ENCODE measurements at places on chromosomes 2 and 18.

DNA sequence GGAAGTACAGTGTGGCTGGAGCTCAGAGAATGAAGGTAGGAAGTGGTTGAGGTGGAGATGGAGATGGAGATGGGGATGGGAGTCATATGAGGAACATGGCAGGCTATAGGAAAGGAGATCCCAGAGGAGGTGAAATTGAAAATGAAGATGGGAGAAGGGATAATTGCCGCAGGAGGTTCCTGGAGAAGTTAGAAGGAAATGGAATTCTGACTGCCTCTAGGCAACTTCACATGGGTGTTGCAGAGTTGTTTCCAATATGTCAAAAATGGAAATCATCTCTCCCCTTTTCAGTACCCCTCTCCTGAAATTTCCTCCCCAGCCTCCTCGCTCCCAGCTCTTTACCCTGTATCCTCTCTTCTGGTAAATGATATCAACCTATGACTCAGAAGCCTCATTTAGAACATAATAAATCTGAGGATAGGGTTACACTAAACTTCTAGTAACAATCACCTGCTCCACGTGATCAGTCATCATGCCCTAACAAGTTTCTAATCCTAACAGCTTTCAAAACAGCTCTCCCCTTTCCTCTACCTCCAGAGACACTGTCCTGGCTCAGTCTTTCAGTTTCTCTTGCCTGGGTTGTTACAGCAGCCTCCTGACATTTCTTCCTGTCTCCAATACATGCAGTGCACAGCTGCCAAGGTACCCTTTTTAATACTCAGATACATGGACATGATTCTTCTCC lies 201.9 kb upstream of the RBMS1 start:
- DNase-seq = no peak

GRCh38 chr2:170930131-170930990 lies 1.3 kb downstream of the GORASP2 start:
- DNase-seq = peak; percentile 30

GRCh38 chr2:96767135-96767871 lies 6.6 kb downstream of the CNNM4 start:
- DNase-seq = no peak

DNA sequence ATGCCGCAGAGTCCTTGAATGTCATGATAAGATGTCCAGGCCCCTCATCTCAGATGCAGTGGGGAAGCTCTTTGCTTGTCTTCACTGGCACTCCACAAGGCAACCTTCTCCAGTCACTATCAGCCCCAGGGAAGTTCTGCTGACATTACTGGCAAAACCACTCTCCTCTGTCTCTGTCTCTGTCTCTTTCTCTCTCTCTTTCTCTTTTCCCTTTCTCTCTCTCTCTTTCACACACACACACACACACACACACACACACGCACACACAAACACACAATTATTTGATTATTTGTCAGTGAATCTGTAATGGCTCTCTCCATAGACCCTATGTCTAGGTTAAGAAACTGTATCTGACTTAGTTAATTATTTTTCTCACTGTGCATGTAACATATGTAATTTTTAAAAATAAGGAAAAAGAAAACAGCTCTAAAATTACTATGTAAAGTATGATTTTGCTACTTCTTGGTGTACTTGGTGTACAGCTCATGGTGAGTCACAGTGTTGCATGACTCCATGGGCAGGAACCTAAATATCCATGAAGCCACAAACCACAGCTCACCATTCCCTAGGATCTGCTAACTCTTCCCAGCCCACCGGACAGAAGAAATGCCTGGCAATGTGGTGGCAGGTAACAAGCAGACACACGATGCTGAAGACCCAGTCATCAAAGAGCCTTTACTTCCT lies 594.9 kb upstream of the ID2 start:
- DNase-seq = no peak

DNA sequence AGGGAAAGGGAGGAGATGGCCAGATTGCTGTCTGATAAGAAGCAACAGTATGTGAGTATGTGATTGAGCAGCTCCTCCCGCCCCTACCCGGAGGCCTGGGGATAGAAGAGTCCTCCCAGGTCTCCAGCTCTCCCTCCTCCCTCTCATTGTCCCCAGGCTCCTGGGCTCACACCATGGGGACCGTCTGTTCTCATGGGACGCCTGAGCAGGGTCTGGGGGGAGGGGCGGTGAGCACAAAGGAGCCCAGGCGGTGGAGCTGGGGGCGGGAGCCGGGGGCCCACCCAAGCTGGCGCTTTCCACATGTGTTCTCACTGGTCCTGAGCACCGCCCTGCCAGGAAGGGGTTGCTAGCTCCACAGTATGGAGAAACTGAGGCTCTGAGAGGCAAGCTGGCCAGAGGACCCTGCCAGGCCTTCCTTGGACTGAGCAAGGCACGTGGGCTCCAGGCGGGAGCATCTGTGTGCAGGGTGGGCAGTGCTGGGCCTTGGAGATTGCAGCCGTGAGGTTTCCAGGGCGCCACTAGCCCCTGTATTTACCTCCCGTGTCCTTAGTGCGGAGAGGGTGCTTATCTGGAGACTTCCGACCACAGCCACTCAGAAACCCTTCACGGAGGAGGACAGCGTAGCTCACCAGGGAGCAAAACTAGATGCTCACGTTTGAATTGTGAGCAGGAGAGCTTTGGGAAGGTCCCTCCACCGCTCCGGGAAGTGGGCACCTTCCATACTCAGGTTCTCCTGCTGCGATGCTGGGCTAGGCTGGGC lies 37.4 kb downstream of the PDIA6 start:
- no peak for DNase-seq

GRCh38 chr18:59837586-59837985 lies 62.2 kb upstream of the PMAIP1 start:
- DNase-seq = no peak

- DNase-seq = no peak
Measured at GRCh38 chr2:189363559-189363958, 77.7 kb upstream of the WDR75 start.

GRCh38 chr18:48364146-48364545 lies 45.0 kb downstream of the ZBTB7C start:
- DNase-seq = no peak

DNA sequence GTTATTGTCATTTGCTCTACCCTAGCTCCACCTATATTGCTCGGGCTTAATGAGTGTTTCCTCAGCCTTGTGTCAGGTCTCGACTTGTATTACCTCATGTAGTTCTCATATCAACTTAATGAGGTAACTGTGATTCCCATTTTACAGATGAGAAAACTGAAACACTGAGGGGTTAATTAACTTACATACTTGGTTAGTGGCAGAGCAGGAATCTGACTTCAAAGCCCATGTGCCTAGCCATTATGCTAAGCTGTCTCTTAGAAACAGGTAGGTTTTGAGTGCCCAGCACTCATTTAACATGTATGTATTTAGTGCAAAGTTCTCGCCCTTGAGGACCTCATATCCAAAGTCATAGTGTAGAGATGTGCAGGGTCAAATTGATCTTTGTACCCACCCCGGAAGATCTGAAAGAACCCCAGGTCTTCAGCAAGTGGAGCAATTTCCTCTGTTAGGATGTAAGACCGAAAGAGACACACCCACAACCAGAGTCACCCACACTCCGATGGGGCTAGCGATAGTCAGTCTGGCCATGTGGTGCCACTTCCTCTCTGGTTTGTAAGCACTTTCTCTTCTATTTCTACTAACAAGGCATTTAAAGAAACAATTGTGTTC lies 121.0 kb upstream of the SLC39A10 start:
- peak; percentile 37 for DNase-seq

- no peak for DNase-seq
Measured at GRCh38 chr18:69697069-69697468, 250.6 kb downstream of the CD226 start.

DNA sequence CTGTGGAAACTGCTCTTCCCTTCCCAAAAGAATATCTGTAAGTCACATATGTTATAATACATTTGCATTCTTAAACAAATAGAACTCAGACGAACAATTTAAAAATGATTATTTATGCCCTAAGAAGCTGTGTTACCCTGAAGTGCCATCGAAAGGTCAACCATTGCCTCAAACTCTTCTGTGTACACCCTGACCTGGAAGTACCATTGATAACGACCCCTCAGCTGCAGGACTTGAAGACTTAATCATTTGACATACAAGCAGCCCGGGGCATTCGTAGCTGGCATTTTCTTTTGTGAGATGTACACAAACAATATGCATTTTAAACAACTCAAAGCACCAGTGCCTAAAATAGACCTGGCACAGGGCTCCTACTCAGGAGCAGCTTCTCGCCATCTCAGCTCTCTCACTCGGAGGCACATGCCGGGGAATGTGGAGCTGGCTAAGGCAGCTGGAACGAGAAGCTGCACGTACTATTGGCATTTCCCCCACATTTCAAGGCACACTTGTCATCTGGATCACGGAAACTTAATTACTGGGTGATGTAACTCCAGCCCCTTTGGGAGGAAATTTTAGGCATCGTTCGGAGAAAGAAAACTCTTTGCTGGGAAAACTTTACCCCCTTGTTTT lies 170.0 kb upstream of the GALNT5 start:
- no peak for DNase-seq

DNA sequence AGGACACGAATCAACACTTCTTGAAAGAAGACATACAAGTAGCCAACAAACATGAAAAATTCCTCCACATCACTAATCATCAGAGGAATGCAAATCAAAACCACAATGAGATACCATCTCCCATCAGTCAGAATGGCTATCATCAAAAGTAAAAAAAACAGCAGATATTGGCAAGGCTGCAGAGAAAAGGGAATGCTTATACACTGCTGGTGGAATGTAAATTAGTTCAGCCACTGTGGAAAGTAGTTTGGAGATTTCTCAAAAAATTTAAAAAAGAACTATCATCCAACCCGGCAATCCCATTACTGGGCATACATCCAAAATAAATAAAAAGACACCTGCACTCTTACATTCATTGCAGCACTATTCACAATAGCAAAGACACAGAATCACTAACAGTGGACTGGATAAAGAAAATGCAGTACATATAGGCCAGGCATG lies 78.7 kb downstream of the GRB14 start:
- DNase-seq = no peak

DNA sequence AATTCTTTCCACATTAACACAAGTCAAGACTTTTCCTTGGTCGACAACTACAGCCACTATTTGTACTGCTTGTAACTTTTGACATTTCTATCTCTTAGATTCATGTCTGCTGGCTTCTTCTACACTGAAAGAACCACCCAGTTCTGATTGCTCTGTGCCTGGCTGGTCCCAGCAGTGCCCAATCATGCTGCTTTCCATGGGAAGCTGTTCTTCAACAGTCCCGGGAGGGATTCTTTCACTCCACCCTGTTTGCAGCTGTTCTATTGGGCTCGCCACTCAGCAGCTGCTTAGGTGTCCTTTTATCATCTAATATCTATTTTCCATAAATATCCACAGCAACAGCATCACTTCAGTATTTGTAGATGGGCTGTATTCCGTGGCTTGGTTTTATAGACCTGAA lies 471.1 kb upstream of the SMIM21 start:
- DNase-seq = no peak

DNA sequence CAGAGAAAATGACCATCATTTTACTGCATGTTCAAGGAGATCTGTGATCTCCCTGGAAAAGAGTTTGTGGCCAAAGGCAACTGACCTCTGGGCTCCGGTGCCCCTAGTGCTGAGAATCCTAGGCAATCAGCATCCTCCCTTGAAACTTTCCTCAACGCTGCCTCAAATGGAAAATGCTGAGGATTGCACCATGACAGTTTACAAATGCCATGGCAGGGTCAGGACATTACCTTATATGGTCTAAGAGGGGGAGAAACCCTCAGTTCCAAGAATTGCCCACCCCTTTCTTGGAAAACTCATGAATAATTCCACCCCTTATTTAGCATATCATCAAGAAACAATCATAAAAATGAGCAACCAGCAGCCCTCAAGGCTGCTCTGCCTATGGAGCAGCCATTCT lies 48.3 kb downstream of the ALPK2 start:
- DNase-seq = no peak

DNA sequence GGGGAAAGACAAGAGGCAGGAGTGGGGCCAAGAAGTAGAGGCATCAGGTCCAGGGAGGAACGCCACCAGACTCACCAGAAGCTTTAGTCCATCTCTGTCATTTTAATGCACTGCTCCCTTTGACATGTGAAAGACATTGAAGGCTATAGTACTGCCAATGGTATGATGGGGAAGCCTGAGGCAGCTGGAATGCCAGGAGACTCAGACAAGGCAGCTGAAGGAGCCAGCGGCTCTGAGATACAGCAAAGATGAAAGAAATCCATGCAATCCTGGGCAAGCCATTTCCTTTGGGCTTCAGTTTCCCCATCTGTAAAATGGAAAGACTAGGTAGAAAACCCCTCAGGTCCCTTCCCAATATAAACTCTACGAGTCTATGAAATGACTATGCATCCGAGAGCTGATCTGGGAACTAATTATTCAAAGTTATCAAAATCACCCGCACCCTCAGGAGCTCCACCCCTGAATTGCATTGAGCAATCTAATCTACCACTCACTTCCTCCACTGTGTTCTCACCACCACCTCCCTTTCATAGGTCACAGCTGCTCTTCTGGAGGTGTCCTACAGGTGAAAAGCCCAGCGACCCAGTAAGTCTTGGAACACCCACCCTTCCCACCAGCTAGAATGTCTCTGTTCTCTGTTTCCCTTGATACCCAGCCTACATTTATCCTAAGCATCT lies 3.1 kb downstream of the CXCR2 start:
- DNase-seq = no peak

DNA sequence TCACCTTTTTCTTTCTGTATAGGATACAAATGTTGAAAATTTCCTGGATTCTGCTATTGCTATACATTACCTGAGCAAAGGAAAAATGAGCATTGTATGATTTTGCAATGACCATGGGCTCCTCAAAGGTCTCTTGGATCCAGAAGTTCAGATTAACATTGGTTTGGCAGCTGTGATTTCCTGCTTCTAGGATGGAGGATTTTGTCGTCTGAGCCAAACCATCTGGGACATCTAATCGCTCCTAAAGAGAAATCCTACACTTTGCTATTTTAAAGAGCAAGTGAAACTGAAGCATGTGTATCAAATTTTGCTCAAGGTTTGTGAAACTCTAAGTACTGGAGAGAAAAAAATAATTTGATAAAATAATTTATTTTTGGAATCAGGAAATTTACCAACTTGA lies 115.1 kb upstream of the ST6GAL2 start:
- DNase-seq = no peak

Data from activated naive CD4-positive, alpha-beta T cell (primary cell).